DMS53 (cell line): ENCODE measurements at places on chromosomes 16 and 17.

GRCh38 chr16:30741461-30741914 is 6.7 kb upstream of the PHKG2 start:
- peak; percentile 52 for DNase-seq

GRCh38 chr17:72219137-72219823 is 98.5 kb downstream of the SOX9 start:
- no peak for DNase-seq

DNA sequence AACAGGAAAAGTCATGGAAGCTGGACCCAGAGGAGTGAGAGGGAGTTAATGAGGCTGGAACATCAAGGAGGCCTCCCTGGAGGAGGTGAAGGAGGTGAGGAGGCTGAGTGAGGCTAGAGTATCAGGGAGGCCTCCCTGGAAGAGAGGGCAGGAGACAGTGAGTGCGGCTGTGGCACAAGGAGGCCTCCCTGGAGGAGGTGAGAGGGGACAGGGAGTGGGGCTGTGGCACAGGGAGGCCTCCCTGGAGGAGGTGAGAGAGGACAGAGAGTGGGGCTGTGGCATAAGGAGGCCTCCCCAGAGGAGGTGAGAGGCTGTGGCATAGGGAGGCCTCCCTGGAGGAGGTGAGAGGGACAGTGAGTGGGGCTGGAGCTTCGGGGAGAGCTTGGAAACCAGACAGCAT is 5.5 kb downstream of the CAMKK1 start:
- no peak for DNase-seq

DNA sequence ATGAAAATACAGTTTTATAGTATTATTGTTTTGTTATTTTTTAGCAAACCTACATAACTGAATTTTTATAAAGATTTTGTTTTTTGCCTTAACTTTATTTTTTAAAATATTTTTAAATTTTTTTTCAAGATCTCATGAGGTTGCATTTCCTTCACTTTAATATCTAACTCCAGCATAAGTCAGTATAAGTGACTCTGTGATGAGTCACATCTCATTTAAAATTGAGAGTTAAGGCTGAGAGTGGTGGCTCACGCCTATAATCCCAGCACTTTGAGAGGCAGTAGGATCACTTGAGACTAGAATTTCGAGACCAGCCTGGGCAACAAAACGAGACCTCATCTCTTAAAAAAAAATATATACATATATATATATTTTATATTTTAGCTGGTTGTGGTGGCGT is 44.0 kb downstream of the NLK start:
- DNase-seq = no peak

DNA sequence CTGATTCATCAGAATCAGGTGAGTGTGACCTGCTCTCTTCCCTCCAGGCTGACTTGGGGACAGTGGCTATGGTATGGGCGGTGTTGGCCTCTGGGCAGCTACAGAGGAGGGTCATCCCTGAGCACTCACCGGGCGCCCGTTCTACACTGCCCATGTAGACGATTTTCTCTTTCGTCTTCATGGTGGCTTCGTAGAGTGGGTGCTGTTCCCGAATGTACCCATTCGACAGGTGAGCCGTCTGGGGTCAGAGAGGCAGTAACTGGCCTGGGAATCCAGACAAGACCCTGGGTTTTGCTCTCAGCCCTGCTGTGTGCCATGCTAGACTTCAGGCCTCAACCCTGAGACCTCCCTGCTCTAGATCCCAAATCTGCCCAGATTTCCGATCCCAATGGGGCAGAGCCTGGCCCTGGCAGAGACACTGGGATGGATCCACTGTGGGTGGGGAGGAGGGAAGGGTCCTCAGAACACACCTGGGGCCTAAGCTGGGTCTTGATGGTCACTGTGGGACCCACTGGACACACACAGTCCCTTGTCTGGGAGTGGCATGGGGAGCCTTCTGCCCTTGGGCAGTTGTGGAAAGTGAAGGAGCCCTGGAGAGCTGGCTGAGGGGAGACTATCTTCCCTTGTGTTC is 13.2 kb downstream of the USP6 start:
- no peak for DNase-seq

DNA sequence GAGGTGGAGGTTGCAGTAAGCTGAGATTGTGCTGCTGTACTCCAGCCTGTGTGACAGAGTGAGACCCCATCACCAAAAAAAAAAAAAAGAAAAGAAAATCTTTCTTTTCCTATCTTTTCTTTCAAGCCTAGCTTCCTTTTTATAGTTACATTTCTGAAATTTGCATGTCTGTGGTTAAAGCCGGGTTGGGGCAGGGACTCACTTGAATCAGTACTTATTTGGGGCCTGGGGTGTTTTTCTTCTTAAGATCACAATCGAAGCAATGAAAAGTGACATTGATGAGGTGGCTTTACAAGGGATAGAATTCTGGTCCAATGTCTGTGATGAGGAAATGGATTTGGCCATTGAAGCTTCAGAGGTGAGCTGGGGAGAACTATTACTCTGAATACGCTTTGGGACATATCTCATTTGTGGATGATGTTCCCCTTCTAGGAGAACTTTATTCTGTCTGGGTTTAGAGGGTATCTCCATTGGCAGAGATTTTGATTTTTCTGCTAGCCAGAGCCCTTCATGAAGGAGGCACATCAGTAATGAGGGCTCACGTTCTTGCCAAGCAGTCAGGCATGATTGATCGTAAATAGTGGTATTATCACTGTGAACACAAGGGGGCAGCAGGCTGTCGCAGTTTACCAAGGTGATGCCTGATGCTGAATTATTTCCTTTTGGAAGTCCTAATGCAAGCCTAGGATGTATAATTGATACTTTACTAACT is 14.3 kb downstream of the KPNB1 start:
- peak; percentile 86 for DNase-seq
